ENCODE measurements at places on chromosomes 7 and 10.

DNA sequence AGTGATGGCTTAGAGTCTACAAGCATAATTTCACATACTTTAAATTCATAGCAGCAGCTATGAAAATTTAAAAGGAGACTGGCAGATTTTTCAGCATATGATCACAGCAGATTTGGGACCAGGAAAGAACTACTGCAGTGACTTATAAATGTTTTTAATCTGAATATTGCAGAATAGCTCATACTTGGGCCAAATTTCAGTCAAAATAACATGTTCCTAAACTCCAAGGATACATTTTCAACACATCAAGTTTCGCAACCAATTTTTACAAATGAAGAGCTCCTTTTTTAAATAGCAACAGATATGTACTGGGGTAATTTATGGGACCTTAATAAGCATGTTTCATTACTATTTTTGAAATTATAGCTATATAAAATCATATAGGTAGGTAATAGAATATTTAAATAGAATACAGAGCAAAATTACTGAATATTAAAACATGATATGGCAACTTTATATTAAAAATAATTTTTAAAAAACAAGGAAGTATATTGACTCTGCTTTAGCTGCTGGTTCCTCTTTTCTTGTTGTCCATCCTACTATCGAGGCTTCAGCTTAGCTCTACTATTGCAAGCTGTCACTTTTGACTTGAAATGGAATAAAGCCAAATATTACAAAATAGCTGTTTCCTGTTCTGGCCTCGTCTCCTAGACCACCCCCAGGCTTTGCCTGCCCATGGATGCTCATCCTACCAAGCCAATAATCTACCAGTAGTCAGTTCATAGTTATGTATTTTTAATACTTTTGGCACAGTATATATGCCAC lies 123.1 kb downstream of the NRBF2 start:
- no peak for DNase-seq

- no peak for DNase-seq
These were observed 417.6 kb downstream of the GLRX3 start for GRCh38 chr10:130553826-130554225.

- no peak for DNase-seq
These were observed 69.6 kb downstream of the SHOC2 start for GRCh38 chr10:110989016-110989415.

- no peak for DNase-seq
These were observed 355.3 kb downstream of the TCERG1L start for GRCh38 chr10:130956251-130956650.

- DNase-seq = peak; percentile 47
These were observed 3.0 kb downstream of the NUP42 start for GRCh38 chr7:23184709-23185359.

GRCh38 chr10:46992803-46993561 lies 81.8 kb downstream of the PTPN20 start:
- DNase-seq = no peak

DNA sequence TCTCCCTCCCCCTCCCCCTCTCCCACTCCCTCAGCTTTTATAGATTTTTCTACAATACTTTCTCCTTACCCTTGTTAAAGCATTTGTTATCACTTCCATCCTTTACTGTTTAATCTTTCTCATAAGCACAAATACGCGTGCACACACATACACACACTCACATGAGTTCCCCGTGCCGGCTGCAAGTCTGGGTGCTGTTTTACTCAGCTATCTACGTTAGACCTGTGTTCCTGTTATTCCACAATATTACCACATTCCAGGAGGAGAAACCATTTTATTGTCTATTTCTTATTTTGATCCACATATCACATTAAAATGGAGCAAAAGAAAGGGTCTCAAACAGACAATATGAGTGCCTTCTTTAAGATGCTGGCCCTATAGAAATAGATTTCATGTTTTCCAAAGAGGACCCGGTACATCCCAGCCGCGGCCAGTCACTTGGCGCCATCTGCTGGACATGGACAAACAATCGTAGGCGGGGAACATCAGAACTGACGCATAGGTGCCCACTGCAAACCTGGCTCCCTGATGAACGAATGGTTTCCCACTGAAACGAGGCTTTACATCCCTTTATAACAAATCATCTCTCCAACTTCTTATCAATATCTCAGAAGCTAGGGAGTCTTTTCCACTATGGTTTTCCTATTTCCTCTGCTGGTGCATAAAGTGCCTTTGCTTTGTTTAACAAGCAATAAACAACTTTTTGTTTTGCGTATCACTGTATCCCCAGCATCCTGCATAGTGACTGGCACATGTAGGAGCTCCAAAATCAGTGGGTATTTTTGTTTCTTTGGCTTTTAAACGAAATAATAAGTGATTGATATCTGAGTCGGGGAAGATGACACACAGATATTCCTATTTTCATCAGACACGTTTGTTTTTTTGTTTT lies 25.2 kb upstream of the OPTN start:
- peak; percentile 74 for DNase-seq
